ENCODE measurements at places on chromosomes 13 and 19.

- DNase-seq, result no peak
Observed at GRCh38 chr13:51342706-51343105, 3.2 kb downstream of the SERPINE3 start.

DNA sequence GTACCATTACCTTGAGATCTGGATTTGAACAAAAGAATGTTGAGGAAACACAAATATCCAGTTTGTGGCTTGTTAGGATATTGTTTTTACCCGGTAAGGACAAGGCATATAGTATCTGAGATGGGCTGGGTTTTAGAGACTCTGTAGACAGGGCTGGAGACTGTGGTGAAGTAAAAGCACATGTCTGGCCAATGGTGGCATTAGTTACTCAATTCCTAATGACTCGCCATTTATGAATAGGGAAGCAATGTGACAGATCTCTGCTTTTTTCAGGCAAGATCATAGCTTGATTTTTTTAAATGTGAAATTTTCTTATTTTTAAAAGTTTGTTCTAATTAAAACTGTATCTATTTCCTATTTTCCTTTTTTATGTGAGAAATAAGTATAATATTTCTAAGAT, 371.1 kb upstream of the SPRY2 start:
- DNase-seq, result no peak

DNA sequence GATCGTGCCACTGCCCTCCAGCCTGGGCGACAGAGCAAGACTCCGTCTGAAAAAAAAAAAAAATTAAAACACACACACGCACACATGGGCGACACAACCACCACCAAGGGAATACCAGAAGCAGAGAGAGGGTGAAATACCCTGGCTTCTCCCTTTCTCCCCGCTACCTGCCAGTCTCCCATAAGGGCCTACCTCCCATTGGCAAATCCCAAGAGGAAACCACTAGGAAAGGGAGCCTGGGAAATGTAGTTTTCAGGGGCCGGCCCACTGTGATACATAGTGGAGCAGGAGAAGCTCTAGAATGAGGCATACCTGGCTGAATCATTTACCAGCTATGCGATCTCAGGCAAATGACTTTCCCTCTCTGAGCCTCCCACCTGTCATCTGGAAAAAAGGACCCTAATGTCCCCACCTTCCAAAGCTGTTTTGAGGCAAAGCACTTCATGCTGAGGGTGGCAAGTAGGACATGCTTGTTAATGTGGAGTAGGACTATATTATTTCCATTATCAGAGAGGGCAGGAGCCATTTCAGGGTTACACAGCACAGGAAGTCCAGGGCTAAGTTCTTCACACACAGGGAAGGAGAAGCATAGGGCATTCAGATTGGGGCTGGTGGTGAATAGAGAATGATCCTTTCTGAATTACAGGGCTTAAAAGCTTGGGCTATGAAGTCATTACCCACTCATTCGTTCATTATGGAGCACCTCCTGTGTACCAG, 14.3 kb upstream of the HNRNPUL1 start:
- no peak for DNase-seq

DNA sequence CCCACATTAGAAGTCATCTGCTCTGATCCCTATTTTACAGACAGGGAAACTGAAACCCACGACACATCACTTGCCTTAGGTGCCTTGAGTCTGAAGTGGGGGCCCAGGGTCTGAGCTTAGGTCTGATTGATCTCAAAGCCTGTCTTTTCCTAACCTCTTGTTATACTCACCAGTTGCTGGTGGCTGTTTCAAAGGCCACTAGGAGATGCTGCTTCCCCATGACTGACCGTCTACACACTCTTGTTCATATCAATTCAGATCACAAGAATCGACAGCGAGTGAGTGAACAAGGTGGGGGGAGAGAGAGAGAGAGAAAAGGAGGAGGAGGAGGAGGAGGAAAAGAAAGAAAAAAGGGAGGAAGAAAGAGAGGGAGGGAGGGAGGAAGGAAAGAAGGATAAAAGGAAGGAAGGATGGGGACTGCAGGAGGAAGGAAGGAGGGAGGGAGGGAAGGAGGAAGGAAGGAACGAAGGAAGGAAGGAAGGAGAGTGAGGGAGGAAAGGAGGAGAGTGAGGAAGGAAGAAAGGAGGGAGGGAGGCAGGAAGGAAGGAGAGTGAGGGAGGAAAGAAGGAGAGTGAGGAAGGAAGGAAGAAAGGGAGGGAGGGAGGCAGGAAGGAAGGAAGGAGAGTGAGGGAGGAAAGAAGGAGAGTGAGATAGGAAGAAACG, 3.3 kb downstream of the OR10H1 start:
- no peak for DNase-seq

DNA sequence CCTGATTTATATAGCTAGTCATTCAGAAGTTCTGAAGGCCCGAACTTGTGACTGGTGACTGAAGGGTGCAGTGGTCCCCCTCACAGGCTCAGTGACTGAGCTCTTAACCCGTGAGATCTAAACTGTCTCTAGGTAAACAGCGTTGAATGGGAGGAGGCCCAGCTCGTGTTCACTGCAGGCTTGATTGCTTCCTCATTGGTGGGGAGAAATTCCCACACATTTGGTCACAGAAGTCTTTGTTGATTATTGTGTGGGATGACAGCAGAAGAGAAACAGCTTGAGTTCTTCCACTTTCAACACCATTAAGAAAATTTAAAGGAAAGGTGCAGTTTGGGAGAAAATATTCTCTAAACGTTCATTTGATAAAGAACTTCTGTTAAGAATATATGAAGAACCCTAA, 1178.0 kb downstream of the UQCRFS1 start:
- no peak for DNase-seq

DNA sequence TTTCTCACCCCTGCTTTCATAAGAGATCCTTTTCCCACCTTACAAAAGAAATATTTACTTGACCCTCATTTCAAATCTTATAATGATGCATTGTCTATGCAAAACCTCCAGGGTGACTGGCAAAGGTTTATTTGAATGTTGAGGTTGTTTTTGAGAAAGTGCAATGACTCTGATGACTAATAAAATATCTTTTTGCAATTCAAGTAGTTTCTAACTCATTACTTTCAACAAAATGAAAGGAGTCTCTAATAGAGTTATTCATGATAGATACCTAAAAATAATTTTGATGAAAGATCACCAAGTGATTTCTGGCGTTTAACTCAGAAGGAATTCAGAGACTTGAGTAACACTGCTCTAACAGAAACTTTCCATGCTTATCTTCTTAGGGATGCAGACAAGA, 144.2 kb downstream of the FOXO1 start:
- DNase-seq, result no peak

GRCh38 chr13:105641121-105641520, 894.3 kb downstream of the EFNB2 start:
- no peak for DNase-seq

- DNase-seq, result no peak
Observed at GRCh38 chr13:67518785-67519184, 288.6 kb upstream of the PCDH9 start.

- DNase-seq, result no peak
Observed at GRCh38 chr19:18496167-18496979, 25.5 kb downstream of the ELL start.

- DNase-seq, result peak; percentile 50
Observed at GRCh38 chr13:79973533-79973963, 367.4 kb downstream of the SPRY2 start.

GRCh38 chr19:51271067-51271466, 20.2 kb downstream of the SIGLECL1 start:
- no peak for DNase-seq

DNA sequence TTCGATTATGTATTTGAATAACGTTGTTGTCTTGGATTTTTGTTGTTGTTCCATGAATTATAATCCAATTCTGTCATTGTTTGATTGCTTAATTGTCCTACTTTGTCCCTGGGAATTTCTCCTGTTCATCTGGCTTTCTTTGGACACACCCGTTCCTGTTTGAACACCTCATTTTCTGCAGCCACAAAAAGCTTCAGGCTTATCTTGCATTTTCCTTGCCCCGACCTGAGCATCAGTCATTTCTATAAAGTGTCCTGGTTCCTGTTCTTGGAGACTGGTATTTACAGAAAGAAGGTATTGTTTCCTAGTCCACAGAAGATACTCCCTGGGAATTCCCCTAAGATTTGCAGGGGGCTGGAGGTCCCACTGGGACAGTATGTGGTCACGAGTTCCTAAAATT, 731.8 kb upstream of the ARGLU1 start:
- DNase-seq, result no peak

DNA sequence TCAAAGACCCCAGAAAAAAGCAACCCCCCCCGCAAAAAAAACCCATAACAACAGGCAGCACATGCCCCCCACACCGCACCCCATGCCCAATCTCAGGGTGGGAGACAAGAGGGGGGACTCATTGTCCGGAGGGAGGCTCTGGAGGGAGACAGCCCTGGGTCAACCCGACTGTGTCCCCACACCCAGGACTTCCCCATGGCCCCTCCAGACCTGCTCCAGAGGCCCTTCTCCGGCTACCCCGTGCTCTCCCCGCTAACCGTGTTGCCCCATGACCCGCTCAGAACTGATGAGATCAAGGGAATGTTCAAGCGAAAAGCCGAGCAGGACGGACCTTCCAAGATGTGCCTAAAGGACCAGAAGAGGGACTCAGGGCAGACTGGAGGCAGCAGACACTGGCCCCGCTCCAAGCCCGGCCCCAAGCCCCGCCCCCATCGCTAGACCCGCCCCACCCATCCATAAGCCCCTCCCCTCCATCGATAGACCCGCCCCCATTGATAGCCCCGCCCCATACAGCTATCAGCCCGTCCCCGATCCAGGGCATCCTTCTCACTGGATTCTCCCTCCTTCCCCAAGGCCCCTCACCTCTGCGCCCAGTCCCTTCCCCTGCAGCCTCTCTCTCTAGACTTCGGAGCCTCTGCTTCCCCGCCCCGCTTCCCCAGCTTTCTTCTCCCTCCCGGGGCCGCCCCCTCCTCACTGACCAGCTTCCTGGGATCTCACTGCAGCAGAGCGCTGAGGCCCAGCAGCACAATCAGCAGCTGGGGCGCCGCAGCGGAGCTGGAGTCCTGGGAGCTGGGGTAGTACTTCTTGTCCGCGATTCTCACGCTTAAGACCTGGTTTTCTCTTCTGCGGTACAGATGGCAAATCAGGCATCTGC, 2.2 kb downstream of the BST2 start:
- DNase-seq, result peak; percentile 94
